Activated CD8-positive, alpha-beta memory T cell treated with anti-CD3 and anti-CD28 coated beads for 36 hours (primary cell): ENCODE measurements at places on chromosomes 4 and X. TPM values are rescaled to one million over a fixed set of nuclear protein-coding genes. Genes with fewer than 3 reads are reported as not detected.

The ADGRL3 gene
- not detected for total RNA-seq

The JAKMIP1 gene
- 12.5 TPM for total RNA-seq

The BEX1 gene
- 0.23 TPM for total RNA-seq

The SERTM2 gene
- total RNA-seq, result not detected

The TMEM35A gene
- total RNA-seq, result not detected

The ARX gene
- not detected for total RNA-seq

The NDP gene
- not detected for total RNA-seq

The ASB12 gene
- 0.15 TPM for total RNA-seq

The MAGEA2B gene
- total RNA-seq, result not detected

The SHROOM2 gene
- total RNA-seq, result not detected

The TRAPPC11 gene
- total RNA-seq, result 23.6 TPM

The XAGE2 gene
- total RNA-seq, result not detected

The UCHL1 gene
- total RNA-seq, result 2.3 TPM

The IRS4 gene
- total RNA-seq, result not detected

The KLHL34 gene
- total RNA-seq, result 0.40 TPM

The PAQR3 gene
- total RNA-seq, result 15.2 TPM

The UGT2B11 gene
- total RNA-seq, result not detected

The KLHL15 gene
- total RNA-seq, result 8.9 TPM

The EDA gene
- total RNA-seq, result 0.97 TPM
